ENCODE measurements at places on chromosomes 13 and 19. TPM values are rescaled to one million over a fixed set of nuclear protein-coding genes. Genes with fewer than 3 reads are reported as not detected.

RAB3A gene
- total RNA-seq, result 0.50 TPM

TEX101 gene
- total RNA-seq, result not detected

ZNF285 gene
- 2.3 TPM for total RNA-seq

LONP1 gene
- total RNA-seq, result 63.2 TPM

CYP4F12 gene
- total RNA-seq, result 2.3 TPM

DCUN1D2 gene
- 11.3 TPM for total RNA-seq

MEIOSIN gene
- total RNA-seq, result not detected

ZNF579 gene
- total RNA-seq, result 40.1 TPM

IGFL1 gene
- 3.8 TPM for total RNA-seq

AMER2 gene
- not detected for total RNA-seq

SPIB gene
- not detected for total RNA-seq
